A673 (cell line): ENCODE measurements at places on chromosomes 2 and 18. TPM values are rescaled to one million over a fixed set of nuclear protein-coding genes. Genes with fewer than 3 reads are reported as not detected.

ITPRIPL1 gene
- total RNA-seq, result 23.5 and 23.9 TPM in 2 replicates

MC2R gene
- not detected in 2 replicates for total RNA-seq

- no peak overlapping the region for H3K4me3 ChIP-seq
- H3K36me3 ChIP-seq, result no peaks in the 10 kb centered on the region
- no peak for DNase-seq
- H3K4me1 ChIP-seq, result peaks cover 3% of the 10 kb centered on the region
These were observed 227.5 kb upstream of the APCDD1 start for GRCh38 chr18:10226971-10227370.

DNA sequence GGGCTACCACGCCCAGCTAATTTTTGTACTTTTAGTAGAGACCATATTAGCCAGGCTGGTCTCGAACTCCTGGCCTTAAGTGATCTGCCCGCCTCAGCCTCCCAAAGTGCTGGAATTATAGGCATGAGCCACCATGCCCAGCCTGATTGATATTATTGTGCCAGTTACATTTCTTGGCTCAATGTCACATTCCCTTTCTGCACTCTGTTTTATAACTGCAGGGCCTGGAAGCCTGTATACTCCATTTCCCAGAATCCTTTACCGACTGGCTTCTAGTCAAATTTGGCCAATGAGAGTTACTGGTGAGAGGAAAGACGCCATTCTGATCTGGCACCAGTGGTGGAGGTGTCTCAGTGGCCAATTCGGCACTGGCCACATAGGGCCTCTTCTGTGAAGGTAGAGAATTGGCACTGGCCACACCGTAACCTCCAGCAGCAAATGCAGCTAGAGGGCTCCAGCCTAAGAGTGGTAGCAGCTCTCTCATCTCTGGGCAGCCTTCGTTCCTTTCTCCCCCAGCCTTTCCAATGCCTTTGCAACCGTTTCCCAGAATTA lies 16.9 kb upstream of the CFAP36 start:
- no peak overlapping the region for H3K4me3 ChIP-seq
- H3K27me3 ChIP-seq, result no peaks in the 10 kb centered on the region
- no peak overlapping the region for H3K27ac ChIP-seq
- no peak for DNase-seq
- no peaks in the 10 kb centered on the region for H3K36me3 ChIP-seq

DNA sequence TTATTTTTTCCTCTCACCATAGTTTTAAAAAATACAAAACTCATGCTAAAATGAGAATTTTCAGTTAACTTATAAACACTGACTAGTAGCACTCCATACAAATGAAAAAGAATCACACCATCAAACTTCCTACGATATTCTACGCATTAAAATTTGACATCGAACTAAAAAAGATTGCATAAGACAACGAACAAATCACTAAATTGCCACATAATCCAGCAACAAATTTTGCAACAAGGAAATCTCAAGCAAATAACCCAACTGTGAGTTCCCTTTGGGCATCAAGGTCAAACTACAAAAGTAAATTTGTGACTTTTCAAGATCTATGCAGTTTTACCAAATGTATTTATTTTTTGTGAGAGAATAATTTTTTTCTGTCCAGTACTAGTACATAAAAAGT lies 1.5 kb downstream of the MAP3K2 start:
- H3K4me3 ChIP-seq, result peak overlapping the region; percentile 95
- peak overlapping the region; percentile 22 for H3K27ac ChIP-seq
- no peaks in the 10 kb centered on the region for H3K36me3 ChIP-seq
- DNase-seq, result no peak
- no peaks in the 10 kb centered on the region for H3K27me3 ChIP-seq
- peaks cover 17% of the 10 kb centered on the region for H3K4me1 ChIP-seq

DNA sequence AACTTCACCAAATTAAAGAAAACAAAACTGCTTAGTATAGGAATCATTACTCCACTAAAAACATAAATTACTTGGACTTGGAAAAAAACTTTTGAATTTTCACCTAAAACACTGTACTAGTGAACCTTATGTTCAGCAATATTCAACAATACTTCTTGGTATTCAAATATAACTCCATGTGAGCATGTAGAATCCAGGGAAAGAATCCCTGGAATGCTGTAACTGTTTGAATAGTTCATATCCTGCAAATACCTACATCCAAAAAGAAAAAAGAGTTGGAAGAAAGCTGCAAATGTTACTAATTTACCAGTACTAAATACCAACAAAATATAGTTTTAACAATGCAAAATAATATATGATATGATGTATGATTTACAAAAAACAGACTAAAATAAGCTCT lies 65.4 kb downstream of the IKZF2 start:
- no peak overlapping the region for H3K4me3 ChIP-seq
- no peaks in the 10 kb centered on the region for H3K27me3 ChIP-seq
- no peak overlapping the region for H3K27ac ChIP-seq
- no peak for DNase-seq
- H3K36me3 ChIP-seq, result no peaks in the 10 kb centered on the region
- H3K4me1 ChIP-seq, result peaks cover 6% of the 10 kb centered on the region

DNA sequence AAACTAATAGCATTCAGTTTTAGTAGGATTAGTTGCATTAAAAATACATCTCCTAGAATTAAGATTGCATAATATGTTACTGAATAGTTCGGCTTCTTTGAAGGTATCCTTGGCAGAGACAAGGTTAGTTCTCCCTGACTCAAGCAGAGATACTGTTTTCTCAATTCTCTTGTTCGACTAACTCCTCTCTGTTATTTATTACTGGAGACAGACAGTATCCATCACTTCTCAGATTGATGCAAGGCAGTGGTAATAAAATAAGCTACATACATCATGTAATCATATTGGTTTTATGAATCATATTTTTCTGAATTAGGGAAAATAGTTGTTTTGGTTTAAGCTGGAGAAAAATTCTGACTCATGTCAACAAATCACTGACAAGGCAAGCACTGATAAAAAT lies 134.8 kb downstream of the SLC8A1 start:
- no peaks in the 10 kb centered on the region for H3K4me1 ChIP-seq
- DNase-seq, result no peak
